ENCODE measurements at places on chromosomes 7 and 10.

DNA sequence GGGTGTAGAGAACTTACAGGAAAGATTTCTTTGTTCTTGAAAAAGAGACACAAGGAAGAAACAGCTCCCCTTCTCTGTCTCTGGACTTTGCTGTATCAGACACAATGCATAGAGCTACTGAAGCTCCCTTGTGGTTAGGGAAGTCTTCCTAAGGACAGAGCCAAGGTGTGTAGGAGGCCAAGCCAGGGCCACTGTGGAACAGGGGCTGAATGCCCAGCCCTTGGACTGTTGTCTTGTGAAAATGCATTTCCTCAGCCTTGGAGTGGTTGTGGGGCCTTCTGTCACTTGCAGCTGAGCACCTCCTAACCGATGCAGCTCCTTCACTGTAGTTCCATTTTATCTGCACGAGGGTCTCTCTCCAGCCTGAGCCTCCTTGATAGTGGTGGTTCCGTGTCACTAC lies 353.4 kb downstream of the CCSER2 start:
- no peak for DNase-seq

DNA sequence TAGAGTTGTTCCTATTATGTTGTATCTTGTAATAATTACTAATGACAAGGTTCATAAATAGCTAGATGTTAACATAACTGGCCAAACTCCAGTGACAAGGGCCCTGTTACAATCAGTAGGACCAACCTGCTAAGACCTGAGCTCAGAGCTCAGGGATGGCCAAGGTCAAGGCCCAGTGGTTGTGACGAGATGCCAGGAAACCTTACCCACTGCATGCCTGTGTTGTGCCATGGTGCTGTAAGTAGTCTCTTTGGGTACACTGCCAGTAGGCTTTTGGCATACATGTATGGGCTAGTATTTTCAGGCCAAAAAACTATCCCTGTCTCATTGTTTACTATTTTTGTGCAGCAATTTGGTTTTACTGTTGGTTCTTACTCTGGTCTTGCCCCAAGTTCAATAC lies 7.9 kb upstream of the IDI2 start:
- no peak for DNase-seq

GRCh38 chr7:40311307-40311706 lies 176.5 kb downstream of the SUGCT start:
- DNase-seq, result no peak

DNA sequence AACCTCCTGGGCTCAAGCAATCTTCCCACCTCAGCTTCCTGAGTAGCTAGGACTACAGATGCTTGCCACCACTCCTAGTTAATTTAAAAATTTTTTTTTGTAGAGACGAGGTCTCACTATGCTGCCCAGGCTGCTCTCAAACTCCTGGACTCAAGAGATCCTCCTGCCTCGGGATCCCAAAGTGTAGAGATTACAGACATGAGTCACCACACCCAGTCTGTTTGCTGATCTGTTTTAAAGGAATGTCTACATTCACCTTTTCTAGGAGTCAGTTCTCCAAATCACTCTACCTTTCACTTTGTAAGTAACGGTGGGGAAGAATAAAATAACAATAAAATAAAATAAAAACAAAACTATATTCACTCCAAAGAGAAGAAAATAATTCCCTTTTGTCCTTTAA lies 86.6 kb upstream of the AGBL3 start:
- no peak for DNase-seq

- DNase-seq, result no peak
These were observed 724.5 kb downstream of the LRMDA start for GRCh38 chr10:76155961-76156360.

DNA sequence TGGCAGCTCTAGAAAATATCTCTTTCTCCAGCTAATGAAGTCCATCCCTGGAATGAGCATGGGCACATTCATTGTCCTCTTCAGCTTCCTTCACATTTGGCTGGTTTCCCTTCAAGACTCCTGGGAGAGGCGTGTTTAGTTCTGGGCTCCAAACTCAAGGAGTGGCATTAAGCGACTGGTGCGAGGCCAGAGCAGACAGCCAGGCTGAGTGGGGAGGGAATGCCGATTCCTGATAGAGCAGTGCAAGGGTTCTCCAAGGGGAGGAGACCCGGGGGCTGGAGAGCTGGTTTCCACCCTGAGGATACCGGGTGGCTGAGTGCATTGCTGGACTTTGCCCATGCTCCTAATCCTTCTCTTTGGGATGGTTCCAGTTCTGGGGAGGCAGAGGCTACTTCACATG lies 372.1 kb downstream of the RPS24 start:
- DNase-seq, result no peak

- DNase-seq, result no peak
These were observed 148.5 kb downstream of the POLR1F start for GRCh38 chr7:19560111-19560883.

- DNase-seq, result no peak
These were observed 99.6 kb downstream of the C10orf90 start for GRCh38 chr10:126570621-126571602.

- DNase-seq, result no peak
These were observed 599.8 kb upstream of the MGMT start for GRCh38 chr10:128867210-128867609.

DNA sequence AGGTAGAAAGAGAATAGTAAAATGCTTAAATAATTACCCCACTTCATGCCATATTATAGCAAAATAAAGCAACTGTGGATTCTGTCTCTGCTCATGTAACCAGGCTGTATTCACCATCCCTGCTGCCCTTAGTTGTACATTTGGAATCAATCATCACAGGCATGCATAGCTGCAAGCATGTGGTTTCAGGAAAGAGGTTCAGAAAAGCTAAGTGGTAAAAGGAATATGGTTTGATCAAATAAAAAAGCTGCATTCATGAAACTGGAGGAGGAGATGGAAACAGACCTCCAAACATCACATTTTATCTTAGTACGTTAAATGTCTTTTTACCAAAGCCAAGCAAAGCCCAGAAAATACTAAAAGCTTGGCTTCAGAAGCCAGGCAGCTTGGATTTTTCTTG lies 81.3 kb downstream of the ADAM22 start:
- no peak for DNase-seq

DNA sequence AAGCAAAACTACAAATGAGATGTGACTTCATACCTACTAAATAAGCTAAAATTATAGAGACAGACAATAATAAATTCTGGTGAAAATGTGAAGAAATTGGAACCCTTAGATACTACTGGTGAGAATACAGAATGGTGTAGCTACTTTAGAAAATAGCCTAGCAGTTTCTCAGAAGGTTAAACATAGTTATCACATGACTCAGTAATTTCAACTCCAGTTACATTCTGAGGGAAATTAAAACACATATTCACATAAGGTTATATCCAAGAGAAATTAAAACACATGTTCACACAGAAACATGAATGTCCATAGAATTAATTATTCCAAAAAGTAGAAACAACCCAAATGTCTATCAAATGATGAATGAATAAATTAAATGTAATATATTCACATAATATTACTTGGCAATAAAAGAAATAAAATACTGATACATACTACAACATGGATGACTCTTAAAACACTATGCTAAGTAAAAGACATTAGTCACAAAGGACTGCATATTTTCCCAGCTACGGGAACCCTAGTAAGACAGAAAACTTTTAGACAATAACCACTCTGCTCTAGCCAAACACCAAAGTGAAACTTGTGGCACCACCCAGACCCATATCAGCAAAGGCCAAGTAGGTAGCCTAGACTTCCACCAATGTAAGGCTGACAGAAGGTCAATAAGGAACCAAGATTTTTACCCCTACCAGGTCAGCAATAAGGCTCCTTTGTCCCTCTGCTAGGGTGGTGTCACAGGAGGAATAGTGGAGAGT lies 25.1 kb downstream of the SLC25A40 start:
- DNase-seq, result no peak

DNA sequence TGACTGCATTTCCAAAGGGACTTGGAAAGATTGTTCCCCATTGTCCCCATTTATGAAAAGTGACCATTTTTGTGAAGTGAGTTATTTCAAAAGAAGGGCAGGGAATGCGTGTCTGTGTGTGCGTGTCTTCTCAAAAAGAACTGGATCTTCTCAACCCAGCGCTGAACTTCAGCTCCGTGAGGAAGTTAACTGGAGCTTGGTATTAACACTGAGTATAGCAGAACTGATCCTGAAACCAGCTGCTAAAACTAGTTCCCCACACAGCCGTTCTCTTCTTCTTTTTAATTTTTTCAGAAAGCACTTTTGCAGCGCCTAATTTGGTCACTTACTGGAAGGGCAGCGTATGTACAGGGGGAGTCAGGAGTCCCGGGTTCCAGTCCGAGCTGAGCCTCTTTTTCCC lies 45.8 kb upstream of the PLEKHA1 start:
- DNase-seq, result no peak

DNA sequence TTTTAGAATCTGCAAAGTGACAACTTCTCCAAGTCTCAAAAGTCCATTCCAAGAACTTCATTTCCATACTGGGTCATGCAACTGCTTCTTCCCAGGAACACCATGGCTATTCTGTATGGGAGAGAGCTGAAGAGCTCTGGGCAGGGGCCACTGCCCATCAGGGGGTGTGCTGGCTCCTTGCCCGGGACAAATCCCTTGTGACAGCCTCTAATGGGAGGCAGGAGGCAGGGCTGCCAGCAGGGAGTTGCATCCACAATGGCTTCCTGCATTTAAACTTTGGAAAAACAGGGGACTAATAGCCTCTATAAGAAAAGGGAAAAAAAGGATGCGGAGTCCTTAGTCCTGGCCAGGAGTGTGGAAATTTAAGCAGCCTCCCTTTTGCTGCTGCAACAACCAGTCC lies 18.4 kb upstream of the FRMD4A start:
- DNase-seq, result no peak

GRCh38 chr7:51077987-51078370 lies 238.6 kb downstream of the COBL start:
- no peak for DNase-seq

DNA sequence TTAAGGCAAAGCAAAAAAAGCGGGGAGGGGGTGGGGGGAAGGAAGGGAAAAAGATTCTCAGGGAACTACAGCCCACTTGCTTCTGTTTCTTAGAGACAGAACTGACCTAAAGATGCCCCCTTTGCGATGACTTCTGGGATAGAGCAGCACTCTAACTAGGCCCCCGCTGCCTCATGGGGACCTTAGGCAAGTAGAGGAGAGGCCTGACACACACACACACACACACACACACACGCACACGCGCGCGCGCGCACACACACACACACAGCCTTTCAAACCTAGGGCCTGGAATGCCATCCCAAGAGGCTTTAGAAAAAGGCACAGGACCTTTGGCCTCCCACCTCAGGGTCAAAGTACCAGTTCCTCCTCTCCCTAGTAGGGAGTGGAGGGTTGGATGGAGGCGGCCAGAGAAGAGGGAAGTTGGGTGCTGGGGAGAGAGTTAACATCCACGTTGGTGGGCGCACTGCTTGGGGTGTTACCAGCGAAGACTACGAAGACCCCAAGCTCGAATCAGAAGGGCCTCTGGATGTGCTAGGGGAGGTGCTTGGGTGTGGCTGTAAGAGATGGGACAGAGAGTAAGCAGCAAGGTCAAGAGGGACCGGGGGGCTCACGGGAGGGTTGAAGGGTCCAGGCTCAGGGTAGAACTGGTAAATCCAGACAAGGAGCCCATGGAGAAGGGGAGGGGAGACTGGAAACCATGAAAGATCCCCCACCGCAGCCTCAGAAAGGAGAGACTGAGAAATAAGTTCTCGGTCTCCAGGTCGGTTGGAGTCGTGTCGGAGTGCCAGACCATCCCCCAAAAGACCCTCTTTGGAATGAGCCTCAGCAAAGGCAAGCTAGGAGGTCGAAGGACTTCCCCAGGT lies 1.2 kb upstream of the COL1A2 start:
- peak; percentile 61 for DNase-seq

DNA sequence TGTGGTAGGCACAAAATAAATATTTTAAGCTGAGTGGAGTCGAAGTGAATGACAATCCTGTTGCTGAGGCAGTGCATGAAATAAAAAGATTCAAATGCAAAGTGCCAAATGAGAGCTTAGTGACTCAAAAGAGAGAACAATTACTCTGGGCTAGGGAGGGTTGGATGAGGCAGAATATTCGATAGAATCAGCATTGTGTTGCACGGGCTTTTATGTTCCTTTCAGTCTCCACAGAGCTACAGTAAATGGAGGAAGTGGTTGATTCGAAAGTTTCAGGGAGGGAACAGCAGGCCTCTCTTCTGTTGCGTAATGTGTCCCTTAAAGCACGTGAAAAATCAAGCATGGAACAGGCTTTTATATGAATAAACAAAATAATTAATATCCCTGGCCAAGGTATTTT lies 599.3 kb upstream of the CELF2 start:
- DNase-seq, result no peak

DNA sequence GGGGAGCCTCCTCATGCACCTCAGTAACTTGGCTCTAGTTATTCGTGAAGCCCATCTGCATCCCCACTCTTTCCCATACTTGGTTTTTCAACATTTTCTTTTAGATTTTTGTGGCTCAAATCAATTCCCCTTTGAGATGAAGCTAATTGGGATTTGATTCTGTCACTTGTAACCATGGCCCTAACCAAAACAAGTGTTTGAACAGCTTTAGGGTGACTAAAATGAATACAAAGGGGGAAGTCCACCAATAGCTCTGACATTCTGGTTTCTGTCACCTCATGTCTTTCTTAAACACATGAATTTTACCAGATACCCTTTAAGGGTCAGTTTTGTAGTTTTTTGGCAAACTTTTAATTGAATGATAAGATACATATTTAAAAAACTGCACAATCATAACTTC lies 87.0 kb downstream of the PCGF5 start:
- no peak for DNase-seq

- no peak for DNase-seq
These were observed 38.8 kb downstream of the GBX1 start for GRCh38 chr7:151128716-151129115.

- no peak for DNase-seq
These were observed 212.8 kb downstream of the NSUN6 start for GRCh38 chr10:18438361-18439126.

- DNase-seq, result peak; percentile 5
These were observed 151.5 kb upstream of the FAM3C start for GRCh38 chr7:121547544-121548092.

DNA sequence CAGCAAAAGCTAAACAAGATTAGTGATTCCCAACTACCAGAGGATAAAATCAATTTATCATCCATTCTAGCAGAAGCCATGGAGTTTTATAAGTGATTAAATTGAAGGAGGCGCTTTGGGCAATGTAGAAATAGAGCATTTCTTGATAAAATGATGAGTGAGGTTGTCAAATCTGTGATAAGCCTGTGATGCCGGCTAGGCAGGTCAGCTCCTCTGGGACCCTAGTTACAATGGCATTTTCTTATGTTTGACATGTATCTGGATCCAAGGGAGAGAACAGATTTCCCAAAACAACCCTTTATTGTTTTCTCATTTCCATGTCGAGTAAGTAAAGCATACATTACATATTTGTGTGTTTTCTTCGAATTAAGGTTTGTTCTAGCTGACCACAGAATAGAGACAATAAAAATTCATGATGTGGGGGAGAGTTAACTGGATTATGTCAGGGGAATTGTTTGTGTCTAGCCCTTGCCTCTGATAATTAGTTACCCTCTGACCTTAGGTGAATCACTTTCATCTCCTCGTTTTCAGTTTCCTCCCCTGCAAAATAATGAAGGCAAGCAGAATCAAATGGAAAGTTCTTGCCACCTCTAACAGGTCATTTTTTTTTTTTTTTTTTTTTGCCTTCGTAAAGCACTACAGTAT lies 378.5 kb downstream of the CNTNAP2 start:
- DNase-seq, result no peak
